ENCODE measurements at places on chromosomes 7 and 10.

DNA sequence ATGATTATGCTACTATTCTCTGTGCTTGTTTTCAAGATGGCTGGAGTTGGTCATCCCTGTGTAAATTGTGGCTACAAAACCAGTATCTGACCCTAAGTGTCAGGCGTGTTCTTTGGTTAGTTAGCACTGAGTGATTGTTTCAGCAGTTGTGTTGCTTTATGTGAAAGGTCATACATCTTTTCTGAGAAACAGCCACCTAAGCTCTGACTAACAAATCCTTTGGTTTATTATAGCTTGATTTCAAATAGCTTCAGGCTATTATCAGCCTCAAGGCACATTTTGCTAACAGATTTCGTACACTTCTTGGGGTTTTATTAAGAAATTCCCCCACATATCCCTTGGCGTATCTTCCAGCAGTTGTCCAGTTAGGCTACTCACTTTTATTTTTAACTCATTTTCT lies 4.8 kb upstream of the ADRB1 start:
- no peak for DNase-seq

DNA sequence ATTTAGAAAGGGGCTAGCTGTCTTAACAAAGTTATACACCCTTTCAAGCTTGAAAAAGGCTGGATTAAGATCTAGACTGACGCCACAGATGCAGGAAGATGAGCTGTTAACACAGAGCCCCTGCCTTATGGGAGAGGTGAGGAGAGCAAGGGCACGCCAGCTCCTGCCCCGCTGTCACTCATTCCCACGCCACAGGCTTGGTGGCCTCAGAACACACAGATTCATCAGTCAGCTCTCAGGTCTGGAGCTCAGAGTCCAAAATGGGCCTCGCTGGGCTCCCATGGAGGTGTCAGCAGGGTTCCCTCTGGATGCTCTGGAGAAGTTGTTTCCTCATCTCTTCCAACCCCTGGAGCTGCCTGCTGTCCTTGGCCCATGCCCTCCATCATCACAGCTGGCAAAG lies 554.2 kb downstream of the TCERG1L start:
- no peak for DNase-seq

GRCh38 chr7:44325811-44326241 lies 432 bp upstream of the CAMK2B start:
- DNase-seq, result no peak

- no peak for DNase-seq
Measured at GRCh38 chr7:109635374-109635773, 1065.7 kb downstream of the DNAJB9 start.

DNA sequence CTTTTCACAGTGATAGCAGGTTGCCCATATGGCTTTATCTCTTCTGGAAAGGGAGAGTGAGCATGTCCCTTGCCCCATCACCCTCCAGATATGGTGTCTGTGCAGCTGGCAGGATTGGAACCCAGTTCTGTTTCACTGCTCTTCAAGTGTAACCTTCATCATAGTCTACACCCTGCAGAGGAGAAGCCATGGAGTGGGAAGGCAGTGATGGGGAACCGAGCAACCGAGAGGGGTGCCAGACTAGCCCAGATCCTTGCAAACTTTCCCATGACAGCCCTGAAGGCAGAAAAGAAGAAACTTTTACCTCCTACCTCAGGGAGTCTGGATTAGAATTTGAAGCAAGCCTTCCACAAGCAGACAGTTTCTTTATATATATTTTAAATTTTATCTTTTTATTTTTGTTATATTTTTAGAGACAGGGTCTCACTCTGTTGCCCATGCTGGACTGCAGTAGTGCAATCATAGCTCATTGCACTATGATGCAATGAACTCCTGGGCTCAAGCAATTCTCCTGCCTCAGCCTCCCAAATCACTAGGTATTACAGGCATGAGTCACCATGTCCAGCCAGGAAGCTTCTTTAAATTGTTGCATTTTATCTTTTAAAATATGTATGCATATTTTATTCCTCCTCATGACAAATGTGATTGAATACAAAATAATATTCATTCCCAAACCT lies 133.3 kb downstream of the KCNMA1 start:
- DNase-seq, result no peak

GRCh38 chr7:33798686-33799325 lies 106.5 kb upstream of the BMPER start:
- no peak for DNase-seq

DNA sequence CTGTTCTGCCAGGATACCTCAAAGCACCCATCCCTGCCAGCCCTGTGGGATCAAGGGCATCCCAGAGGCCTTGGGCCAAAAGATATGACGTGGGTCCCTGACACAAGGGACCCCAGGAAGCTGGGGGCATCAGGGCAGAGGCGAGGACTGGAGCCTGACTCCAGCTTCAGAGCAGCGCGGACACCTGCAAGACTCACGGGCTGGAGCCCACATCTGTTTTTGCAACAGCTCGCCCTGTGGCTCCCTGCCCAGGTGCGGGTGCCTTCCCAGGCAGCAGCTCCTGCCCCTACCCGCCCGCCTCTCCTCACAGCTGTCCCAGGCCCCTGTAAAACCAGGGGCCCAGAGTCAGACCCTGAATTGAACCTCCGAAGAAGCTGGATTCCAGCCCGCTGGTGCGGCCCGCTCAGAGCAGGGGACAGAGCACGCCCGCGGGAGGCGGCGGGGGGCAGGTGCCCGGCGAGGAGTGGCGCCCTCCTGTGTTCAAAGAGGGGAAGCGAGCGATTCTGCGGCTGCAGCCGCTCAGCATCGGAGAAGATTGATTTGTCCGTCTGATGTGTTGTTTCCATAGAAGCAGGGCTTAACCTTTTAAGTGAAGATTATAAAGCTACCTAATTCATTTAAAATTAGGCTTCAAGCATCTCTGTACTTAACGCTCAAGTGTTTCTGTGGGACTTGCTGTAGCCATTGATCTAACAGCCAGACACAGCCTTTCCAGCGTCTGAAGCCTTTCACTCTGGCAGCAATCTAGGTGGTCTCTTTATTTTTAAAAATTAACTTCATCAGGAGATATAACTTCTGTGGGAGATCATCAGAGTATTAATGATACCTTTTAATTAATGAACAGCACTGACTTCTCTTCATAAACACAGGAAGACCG lies 88.4 kb downstream of the BEND7 start:
- DNase-seq, result no peak

GRCh38 chr7:67598469-67598868 lies 601.8 kb downstream of the TYW1 start:
- DNase-seq, result no peak

DNA sequence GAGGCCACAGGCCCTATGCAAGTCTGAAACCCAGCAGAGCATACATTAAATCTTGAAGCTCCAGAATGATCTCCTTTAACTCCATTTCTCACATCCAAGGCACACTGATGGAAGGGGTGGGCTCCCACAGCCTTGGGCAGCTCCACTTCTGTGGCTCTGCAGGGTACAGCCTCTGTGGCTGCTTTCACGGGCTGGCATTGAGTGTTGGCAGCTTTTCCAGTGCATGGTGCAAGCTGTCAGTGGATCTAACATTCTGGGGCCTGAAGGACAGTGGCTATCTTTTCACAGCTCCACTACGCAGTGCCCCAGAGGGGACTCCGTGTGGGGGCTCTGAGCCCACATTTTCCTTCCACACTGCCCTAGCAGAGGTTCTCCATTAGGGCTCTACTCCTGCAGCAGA lies 265.7 kb upstream of the MAGI2 start:
- DNase-seq, result no peak

DNA sequence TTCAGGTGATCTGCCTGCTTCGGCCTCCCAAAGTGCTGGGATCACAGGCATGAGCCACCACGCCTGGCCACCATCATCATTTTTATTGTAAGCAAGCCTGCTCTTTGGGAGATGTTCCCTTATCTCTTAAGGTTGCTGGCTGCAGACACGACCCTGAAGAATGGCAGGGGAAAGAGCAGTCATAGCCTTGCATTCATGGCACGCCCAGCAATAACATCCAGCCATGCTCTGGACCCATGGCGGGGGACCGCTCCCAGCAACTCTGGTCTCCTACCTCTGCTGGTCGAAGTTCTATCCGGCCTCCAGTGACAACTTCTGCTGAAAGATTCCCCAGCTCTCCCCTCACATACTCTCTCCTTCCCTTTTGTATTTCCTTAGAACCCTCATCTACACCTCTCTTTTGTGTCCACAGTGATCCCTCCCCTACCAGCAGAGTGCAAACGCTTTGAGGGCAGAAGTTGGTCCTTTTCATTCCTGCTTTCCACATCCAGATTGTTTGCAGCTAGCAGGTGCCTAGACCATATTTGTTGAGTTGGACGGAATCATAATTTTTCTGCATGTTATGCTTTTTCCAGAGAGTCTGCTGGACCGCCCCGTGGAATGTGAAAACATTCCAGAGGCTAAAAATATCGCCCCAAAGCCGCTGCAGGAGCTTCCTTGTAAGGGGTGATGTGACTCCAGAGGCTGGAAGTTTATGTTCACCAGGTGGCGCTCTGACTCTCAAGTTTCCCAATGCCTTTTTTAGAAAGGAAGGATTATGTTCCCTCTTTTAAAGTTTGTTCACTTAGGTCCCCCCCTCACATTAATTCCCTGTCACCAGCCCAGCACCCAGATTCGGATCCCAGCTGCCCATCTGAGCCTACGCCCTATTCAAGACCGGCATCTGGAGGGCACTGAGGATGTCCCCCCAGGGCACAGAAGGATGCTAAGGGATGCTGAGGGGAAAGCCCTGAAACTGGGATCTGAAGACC lies 4.3 kb upstream of the MARVELD1 start:
- DNase-seq, result no peak

DNA sequence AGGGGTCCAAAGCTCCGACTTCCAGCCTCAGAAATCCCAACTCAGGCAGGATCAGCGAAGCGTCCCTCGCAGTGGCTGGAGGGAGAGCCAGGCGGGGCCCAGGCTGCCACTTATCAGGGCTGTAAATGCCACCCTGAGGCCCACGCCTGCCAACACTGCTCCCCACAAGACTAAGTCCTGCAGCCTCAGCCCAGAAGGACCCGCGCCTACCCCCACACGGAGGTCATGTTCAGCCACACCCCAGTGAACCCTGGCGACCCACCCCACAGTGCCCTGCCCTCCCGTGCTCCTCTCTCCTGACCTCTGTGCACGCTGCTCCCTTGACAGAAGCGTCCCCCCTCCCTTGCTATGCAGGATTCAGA lies 3.2 kb downstream of the PSMG3 start:
- DNase-seq, result no peak

DNA sequence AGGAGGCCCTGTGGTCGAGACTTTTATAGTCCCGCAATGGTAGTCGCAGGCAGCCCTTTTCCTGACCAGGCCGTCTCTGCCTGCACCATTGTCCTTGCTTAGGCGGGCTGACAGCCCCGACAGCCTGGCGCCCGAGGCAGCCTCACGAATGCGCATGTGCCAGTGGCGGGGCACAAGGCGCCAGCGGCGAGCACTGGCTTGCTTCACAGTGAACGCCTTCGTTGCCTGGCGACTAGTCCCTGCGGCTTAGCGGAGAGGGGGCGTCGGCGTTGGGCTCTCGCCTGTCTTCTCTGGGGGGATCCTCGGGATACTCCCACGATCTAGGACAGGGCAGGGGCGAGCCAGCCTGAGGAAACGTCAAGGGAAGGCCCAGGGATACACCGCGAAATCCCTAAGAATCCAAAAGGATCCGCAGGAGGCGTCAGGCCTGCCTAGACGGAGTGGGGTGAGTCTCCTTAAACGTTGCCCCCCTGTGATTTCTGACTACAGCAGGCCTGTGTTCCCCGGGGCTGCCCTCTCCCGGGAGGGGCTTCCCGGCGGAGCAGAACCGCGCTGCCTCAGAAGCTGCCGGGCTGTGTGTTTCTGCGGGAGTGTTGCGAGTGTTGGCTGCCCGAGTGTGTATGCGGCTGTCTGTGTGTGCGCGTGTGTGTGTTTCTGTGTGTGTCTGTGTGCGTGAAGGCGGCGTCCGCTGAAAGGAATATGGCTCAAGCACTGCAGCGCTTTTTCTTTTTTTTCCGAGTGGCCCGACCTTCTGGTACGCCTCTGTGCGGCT lies 20.5 kb upstream of the ZNF273 start:
- no peak for DNase-seq

- DNase-seq, result no peak
Measured at GRCh38 chr7:50822706-50823105, 40.0 kb upstream of the GRB10 start.

DNA sequence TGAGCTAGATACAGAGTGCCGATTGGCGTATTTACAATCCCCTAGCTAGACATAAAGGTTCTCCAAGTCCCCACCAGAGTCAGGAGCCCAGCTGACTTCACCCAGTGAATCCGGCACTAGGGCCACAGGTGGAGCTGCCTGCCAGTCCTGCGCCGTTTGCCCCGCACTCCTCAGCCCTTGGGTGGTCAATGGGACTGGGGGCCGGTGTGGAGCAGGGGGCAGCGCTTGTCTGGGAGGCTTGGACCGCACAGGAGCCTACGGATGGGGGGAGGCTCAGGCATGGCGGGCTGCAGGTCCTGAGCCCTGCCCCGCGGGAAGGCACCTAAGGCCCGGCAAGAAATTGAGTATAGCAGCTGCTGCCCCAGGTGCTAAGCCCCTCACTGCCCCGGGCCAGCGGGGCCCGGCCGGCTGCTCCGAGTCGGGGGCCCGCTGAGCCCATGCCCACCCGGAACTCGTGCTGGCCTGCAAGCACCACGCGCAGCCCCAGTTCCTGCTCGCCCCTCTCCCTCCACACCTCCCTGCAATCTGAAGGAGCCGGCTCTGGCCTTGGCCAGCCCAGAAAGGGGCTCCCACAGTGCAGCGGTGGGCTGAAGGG lies 1113.8 kb upstream of the LRRTM3 start:
- no peak for DNase-seq

DNA sequence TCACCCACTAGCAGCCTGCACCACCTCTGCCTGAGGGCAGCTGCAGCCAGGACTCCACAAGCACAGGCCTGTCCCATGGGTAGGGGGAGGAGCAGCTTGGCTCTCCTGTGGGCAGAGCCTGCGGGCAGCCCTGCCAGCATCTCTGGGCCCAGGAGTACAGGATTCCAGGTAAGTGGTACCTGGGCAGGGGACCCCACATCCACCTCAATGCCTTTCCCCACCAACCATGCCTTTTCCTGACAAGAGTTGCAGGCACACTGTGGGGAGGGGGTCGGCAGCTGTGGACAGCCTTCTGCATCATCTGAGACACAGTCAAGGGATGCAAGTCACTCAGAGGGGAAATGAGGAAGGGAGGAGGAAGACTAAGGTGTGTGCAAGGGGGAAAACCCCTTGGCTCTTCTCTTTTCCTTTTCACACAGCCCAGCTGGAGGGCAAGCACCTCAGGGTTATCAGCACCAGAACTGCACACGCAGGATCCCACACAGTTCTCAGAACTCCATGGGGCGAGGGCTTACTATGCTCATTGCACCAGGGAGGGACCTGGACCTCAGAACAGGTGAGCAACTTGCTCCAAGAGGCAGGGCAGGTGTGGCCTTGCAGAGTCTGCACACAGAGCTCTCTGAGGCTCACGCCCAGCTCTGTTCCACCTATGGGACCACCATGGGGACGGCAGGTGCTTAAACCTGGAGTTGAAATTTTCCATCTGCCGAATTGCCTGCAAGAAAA lies 16.5 kb upstream of the ANTXRL start:
- no peak for DNase-seq
